ENCODE measurements at places on chromosomes 1 and 21. TPM values are rescaled to one million over a fixed set of nuclear protein-coding genes. Genes with fewer than 3 reads are reported as not detected.

Gene S100A7A
- total RNA-seq: not detected

Gene ASCL5
- not detected for total RNA-seq

Gene COL11A1
- 0.76 TPM for total RNA-seq

Gene CD160
- not detected for total RNA-seq

Gene LY9
- total RNA-seq: not detected

Gene ZNF644
- total RNA-seq: 76.6 TPM

Gene SIPA1L2
- total RNA-seq: 177 TPM

Data from glutamatergic neuron (in vitro differentiated cells).